ENCODE measurements at places on chromosomes 12 and 14.

GRCh38 chr14:87952307-87953094 is 40.5 kb downstream of the GALC start:
- DNase-seq = no peak

GRCh38 chr12:67354322-67354721 is 85.2 kb downstream of the CAND1 start:
- DNase-seq = no peak

DNA sequence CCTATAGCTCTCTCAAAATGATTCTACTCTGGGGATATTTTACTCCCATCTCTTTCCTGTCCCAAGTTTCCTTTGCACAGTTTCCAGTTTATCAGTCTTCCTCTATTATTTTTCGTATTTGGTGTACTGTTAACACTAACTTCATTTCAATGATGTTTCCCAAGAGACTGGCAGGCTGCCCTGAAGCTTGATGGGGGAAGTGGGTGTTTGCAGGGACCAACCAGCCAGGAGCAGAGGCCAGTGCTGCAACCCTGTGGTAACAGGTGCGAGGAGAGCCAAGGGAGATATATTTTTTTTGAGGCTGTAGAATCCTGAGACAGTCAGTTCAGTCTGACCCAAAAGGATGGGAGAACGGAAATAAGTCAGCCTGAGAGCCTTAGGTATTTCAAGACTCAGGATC is 11.8 kb upstream of the CEBPE start:
- no peak for DNase-seq

DNA sequence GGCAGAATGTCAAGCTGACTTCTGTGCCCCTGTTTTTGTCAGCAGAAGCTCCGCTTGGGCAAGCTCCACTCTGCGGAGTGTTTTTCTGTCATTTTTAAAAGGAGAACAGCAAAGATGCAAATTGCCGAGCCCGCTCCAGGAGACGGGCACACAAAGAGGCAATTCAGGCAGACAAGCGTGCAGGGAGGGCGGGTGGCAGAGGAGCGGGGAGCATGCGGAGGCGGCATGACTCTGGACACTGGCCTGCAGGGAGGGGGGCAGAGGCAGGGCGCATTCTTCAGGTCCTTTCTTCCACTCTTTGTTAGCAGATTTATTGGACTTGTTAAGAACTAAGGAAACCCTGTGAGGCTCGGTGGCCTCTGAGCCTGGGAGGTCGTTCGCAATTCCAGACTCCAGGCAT is 187.3 kb upstream of the RMST start:
- no peak for DNase-seq
